ENCODE measurements at places on chromosomes 11 and 22.

- no peak for DNase-seq
These were observed 8.0 kb upstream of the MS4A10 start for GRCh38 chr11:60777106-60777505.

DNA sequence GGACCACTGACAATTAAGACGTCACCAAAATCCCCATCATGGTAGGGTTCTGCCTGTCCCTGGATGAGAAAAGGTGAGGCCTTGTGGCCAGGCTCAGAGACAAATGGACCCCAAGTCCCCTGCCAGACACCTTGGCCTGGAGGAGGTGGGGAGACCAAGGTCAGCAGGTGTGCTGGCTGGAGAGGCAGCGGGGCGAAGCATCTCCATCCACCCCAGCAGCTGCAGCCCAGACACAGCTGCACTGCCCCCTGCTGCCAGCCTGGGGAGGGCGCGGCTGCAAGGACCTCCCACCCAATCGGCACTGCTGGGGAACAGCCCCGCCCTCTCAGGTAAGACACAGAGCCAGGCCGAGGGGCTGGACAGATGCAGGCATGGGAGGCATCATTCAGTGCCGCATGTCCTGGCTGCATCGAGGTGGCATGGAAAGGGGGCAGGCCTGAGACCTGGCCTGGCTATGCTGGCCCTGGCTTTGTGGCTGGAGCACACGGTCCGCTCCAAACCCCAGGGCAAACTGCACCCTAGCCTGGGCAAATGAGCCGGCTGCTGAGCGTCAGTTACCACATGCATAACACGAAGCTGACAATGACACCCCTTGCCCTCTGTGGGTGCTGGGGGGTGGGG is 12.2 kb upstream of the MFNG start:
- no peak for DNase-seq

DNA sequence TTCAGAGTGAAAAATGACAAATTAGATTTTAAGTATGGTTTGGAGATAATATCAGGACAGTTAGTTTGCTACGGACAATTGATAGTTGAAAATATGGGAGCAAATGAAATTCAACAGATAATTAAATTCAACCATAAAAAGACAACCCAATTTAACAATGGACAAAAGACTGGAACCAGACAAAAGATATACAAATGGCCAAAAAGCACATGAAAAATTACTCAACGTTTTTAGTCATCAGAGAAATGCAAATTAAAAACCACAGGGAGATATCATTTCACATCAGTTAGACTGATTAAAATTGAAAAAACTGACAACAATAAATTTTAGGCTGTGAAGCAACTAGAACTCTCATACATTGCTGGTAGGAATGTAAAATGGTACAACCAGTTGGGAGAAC is 27.2 kb downstream of the SIK2 start:
- DNase-seq, result no peak

GRCh38 chr22:20413217-20414058 is 19.5 kb downstream of the ZNF74 start:
- no peak for DNase-seq

GRCh38 chr22:41598891-41599635 is 9.4 kb upstream of the PMM1 start:
- DNase-seq, result no peak

GRCh38 chr22:19843107-19843856 is 11.4 kb downstream of the GNB1L start:
- no peak for DNase-seq

DNA sequence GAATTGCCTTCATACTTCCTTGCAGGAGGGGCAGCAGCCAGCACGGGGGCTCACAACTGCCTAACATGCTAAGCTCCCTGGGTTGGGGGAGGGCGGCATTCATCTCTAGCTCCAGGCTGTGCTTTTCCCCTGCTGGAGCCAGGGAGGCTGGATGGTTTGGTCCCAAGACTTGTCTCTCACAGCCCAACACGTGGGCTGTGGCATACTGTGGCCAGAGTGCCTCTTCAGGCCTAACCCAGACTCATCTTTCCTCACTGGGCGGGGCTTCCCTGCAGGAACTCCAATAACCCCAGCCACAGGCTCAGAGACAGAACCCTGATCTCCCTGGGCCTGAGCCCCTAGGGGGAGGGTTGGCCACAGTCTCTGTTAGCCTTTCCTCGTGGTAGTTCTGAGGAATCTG is 121.9 kb upstream of the PLET1 start:
- no peak for DNase-seq

Data from cerebellar nuclear complex (tissue), 1 donor.